ENCODE measurements at places on chromosomes 5 and 9.

GRCh38 chr9:133135146-133135745 is 14.2 kb upstream of the RALGDS start:
- no peak for DNase-seq

GRCh38 chr9:136757751-136758140 is 297 bp downstream of the LCN8 start:
- DNase-seq: no peak

GRCh38 chr5:143008809-143009521 is 238.8 kb downstream of the ARHGAP26 start:
- peak; percentile 38 for DNase-seq

GRCh38 chr5:126208691-126209090 is 214.5 kb upstream of the GRAMD2B start:
- no peak for DNase-seq

GRCh38 chr5:154583671-154584177 is 105.7 kb upstream of the HAND1 start:
- no peak for DNase-seq

DNA sequence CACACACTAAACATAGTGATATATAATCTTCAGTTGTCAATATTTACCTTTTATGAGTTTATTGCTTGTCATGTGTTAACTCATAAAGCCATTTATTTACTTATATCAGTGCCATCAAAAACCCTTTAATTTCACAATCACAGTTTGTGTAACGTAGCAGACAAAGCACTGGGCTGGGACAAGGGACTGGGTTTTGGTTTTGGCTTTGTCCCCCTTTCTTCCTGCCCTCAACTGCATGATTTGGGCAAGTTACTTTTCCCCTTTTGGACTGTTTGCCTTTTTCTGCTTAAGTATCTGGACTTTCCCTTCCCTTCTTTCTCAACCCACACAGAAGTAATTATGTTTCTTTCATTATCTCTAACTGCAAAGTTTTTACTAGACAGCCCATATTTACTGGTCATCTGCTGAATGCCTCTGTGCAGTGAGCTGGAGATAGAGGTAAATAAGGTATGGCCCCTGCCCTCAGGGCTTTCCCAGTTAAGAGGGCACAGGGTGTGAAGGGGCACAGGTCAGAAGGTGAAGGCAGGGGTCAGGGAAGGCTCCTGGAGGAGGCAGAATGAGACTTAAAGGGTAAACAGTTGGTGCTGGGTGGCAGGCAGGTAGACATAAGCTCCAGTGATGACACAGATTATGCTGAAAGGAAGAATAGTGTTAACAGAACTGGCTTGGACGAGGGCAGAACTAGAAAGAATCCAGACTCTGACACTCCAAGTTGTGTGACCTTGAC is 14.8 kb upstream of the NR3C1 start:
- no peak for DNase-seq

DNA sequence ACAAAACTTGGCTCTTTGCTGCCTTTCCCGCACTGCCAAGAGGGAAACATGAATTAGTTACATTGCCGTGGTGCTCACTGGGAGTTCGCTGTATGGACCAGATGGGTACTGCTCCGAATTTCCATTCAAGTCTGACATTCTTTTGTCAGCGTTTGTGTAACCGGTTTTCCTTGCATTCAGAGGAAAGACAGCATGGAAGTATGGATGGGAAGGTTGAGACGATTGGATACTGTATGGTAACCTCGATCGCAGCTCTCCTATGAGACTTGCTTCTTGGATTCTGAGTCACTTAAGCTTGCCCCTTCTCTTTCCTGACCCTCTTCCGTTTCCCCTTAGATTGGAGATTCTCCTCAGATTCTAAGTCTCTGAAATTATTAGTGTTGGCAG is 625 bp upstream of the UBLCP1 start:
- no peak for DNase-seq

- no peak for DNase-seq
Measured at GRCh38 chr5:179978792-179979191, 71.1 kb upstream of the TBC1D9B start.

DNA sequence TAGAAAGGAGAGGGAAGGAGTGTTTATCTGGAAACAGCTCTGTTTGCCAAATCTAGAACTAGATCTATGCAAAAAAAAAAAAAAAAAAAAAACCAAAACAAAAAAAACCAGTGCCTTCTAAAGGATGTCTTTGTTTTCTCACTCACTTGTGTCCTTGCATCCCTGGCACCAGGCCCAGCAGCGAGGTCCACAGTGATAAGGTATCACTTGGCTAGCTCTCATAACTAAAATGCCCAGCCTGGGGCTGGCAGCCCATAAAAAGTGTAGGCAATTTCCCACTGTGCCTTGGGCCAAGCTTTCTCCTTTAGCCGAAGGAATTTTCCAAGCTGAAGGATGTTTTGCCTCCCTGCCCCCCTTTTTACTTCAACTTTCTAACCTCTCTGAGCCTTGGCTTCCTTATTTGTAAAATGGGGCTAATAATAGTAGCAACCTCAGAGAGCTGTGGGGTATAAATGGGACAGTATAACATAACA is 20.8 kb downstream of the RGS3 start:
- DNase-seq: no peak

DNA sequence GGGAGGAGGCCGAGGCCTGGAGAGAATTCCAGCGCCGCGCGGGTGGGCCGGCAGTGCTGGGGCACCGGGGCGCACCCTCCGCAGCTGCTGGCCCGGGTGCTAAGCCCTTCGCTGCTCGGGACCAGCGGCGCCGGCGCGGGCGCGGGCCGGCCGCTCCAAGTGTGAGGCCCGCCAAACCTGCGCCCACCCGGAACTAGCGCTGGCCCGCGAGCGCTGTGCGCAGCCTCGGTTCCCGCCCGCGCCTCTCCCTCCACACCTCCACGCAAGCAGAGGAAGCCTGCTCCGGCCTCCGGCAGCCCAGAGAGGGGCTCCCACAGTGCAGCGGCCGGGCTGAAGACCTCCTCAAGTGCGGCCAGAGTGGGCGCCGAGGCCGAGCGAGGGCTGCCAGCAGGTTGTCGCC is 7.7 kb upstream of the SRFBP1 start:
- DNase-seq: no peak

- no peak for DNase-seq
Measured at GRCh38 chr9:110370315-110370714, 32.7 kb upstream of the TXNDC8 start.

- DNase-seq: no peak
Measured at GRCh38 chr5:139470821-139471300, at the start of gene SMIM33. SMIM33 (plus strand) TSS chr5:139471004; CDS start chr5:139471122, 118 bp downstream.

DNA sequence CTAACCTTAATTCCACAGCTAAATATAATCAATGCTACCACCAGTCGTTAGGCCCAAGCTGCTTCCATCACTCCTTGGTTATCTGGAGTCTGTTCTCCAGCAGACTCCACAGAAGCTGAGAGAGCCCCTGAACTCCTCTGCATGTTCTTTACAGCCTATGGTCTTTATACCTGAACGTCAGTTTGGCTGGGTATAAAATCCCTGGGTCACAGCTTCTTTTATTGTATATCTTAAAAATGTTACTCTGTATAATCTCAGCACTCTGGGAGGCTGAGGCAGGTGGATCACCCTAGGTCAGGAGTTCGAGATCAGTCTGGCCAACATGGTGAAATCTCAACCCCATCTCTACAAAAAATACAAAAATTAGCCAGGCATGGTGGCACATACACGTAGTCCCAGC is 23.7 kb upstream of the MRNIP start:
- DNase-seq: no peak

GRCh38 chr5:160159991-160160792 is 40.9 kb upstream of the PWWP2A start:
- DNase-seq: no peak

GRCh38 chr9:33159777-33160127 is 7.4 kb downstream of the B4GALT1 start:
- no peak for DNase-seq

DNA sequence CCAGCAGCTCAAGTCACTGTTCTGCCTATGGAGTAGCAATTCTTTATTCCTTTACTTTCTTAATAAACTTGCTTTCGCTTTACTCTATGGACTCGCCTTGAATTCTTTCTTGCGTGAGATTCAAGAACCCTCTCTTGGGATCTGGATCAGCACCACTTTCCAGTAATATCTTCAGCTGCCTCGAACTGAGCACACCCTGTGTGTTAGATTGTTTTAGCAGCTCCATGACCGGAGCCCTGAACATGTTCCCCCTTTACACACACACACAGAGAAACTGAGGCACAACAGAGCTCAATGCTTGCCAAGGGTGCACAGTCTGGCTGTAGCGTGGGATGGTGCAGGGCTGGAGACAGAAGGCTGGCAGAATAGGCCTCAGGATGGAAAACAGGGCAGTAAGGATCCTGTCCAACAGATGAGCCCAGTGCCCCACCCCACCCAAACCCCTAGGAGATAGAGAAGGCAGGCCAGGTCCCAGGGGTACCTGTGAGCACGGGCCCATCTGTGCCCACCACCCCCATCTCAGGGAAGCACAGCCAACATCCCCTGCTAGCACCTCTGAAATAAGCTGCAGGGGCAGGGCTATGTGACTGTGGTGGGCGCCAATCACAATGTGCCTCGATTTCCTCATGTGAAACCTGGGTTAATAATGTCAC is 27.9 kb downstream of the BICD2 start:
- no peak for DNase-seq

GRCh38 chr5:149641000-149641576 is 59.8 kb downstream of the ARHGEF37 start:
- no peak for DNase-seq

DNA sequence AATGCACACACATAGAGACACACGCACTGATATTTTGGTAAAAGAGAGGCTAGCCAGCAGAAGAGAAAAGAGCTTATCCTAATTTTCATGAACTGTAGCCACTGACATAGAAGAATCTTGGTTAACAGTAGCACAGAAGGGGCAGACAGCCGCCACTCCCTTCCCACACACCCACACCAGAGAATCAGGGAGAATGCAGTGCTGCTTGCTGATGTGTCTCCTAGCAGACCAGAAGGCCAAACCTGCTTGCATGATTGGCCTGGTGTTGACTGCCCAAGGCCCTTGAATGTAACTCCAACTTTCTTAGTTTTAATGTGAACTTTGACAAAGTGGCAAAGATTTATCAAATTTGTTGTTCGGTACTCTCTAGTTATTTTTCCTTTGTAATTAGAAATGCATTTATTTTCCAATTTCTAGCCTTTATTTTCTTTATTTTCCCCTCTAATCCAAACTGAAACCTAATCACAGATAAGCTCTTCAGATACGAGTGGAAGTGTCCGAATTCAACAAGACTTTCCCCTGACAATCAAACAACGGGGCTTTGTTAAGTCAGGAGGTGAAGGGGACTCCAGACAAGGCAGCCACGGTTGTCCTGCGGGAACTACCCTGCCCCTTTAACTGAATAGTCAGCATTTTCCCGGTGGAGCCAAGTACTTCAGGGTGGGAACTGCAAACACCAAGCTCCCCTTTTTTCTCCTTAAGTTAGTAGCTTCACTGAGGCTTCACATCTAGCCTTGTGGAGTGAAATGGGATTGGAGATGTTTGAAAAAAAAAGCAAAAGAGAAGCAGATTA is 81.9 kb upstream of the CTSL start:
- no peak for DNase-seq

- peak; percentile 41 for DNase-seq
Measured at GRCh38 chr9:126805554-126806262, 868 bp downstream of the ZBTB43 start.

DNA sequence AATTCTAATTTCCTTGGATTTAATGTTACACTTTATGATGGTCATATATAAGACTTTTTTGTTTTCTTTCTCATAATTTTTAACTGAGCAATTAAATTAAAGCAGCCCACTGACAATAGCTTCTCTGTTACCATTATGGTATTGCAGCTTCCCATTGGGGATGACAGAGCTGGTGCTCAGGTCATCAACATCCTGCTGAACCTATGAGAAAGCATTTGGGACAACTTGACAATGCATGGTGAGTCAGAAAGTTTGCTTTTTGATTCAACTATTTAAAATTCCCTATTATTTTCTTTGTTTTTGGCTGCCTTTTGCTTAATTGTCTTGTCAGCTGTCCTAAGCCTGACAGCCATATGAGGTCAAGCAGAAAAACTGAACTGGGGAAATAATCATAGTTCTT is 487.4 kb upstream of the RIOK2 start:
- DNase-seq: no peak

GRCh38 chr5:68243251-68243650 is 27.7 kb downstream of the PIK3R1 start:
- no peak for DNase-seq

DNA sequence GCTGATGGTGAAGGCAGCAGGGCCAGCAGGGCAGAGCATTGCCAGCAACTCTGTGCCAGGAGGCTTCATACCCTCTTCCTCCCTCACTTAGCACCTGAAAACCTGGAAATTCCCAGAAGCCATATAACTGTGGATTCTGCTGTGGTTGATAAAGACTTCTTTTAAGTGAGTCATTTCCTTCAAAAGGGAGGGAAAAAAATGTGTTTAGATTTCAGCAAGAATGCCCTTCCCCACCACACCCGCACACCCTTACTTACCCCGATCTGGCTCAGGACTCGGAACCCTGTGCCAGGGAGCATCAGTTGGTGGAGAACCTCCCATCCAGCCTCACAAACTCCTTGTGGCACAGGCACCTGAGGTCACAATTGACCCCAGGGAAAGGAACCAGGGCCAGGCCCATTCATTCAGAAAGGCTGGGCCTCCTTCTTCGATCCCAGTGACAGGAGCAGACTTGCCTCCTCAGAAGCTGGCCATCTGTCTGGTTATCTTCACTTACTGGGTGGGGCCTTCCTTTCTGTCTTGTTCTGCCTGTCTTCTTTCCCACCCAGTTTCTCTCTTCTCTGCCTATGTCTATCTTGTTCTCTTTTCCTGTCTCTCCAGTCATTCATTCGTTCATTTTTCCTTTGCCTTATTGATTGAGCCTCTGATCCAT is 62.6 kb downstream of the PLAC8L1 start:
- DNase-seq: no peak

- DNase-seq: no peak
Measured at GRCh38 chr9:137078701-137079400, 1.5 kb downstream of the UAP1L1 start.

DNA sequence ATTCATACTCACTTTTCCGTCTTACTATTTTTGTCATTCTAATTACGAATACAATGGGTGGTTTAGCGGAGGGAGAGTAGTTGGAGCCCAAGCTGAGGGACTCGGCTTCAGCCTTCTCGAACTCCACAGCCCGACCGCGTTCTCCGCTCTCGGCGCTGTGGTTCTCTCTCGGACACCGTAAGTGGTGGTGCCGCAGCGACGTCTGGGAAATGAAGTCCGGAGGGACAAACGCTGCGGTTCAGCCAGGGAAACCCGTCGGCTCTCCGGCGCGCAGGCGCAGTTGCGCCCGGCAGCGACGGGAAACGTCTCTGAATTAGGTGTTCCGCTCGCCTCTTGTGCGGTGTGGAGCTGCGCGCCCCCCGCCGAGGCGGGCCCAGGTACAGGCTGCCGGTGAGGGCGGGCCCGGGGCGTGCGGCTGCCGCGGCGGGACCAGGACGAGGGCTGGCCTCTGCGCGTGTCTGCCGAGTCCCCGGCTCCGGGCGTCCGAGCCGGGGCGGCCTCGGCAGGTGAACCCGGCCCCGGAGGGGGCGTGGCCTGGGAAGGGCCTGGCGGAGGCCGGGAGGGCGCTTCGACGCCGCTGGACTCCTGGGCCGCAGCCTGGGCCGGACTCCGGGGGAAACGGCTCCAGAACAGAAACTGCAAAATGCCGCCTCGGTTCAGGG is at the start of gene ZNF879:
TSS of gene ZNF879 (plus strand) at position 277 of the 662 bp plus-strand sequence. CDS start 1,201 bp downstream, outside the sequence.
- peak; percentile 83 for DNase-seq
